Activated CD8-positive, alpha-beta memory T cell treated with anti-CD3 and anti-CD28 coated beads, Interleukin-2, amount 10 ng/mL, durations not matched to agents 7 days and 5 days (primary cell): ENCODE measurements at places on chromosomes 16 and 17. TPM values are rescaled to one million over a fixed set of nuclear protein-coding genes. Genes with fewer than 3 reads are reported as not detected.
A peak's percentile ranks its signal among the peaks of the same experiment; 100 is the strongest.

- no peak overlapping the region for H3K27ac ChIP-seq
- H3K4me3 ChIP-seq: no peak overlapping the region
- no peak for DNase-seq
- H3K4me1 ChIP-seq: peaks cover 45% of the 10 kb centered on the region
- H3K36me3 ChIP-seq: peaks cover 3% of the 10 kb centered on the region
Measured at GRCh38 chr17:30375661-30376060, 3.1 kb upstream of the CPD start.

- peaks cover 36% of the 10 kb centered on the region for H3K27me3 ChIP-seq
- H3K4me3 ChIP-seq: no peak overlapping the region
- H3K4me1 ChIP-seq: no peaks in the 10 kb centered on the region
- no peak overlapping the region for H3K27ac ChIP-seq
- no peaks in the 10 kb centered on the region for H3K36me3 ChIP-seq
Measured at GRCh38 chr17:12667299-12667958, 1.7 kb downstream of the MYOCD start.

DNA sequence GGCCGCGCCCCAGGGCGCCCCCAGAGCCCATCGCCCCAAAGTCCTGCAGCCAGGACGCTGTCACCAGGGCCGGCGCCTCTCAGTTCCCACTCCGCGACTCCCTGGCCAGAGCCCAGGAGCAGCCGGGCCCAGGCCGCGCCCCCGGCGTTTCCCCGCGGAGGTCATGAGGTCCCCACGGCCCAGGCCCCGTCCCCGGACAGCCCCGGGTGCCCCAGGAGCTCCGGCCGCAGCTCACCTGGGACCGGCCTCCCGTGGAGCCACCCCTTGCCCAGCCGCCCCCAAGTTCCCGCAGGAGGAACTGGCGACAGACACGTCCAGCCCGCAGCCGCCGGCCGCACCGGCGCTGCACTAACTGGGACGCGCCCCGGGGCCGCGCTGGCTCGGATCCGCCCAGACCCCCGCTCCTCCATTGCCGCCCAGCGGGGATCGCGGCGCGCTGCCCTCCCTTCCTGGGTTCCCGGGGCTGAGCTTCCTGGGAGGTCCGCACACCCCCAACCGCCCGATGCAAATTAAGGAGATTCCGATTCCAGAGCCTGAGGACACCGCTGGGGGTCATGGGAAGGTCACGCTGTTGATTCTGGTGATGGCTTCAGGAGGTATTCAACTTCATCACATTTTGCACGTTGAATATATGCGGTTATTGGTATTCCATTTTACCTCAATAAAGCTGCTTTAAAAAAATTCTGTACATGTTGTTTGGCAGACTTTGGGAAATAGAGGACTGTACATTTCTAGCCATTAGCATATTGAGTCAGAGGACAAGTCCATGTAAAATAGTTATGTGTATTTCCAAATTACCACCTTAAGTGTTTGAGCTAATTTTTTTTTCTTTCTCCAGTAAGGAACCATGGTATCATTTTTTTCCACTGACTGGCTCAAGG is 9.9 kb downstream of the AHSP start:
- no peak overlapping the region for H3K4me3 ChIP-seq
- H3K36me3 ChIP-seq: peaks cover 3% of the 10 kb centered on the region
- peaks cover 34% of the 10 kb centered on the region for H3K27me3 ChIP-seq
- no peaks in the 10 kb centered on the region for H3K4me1 ChIP-seq

GRCh38 chr16:85527042-85527766 is 85.9 kb upstream of the GSE1 start:
- no peak overlapping the region for H3K27ac ChIP-seq
- H3K4me3 ChIP-seq: no peak overlapping the region
- DNase-seq: no peak
- no peaks in the 10 kb centered on the region for H3K27me3 ChIP-seq
- H3K36me3 ChIP-seq: no peaks in the 10 kb centered on the region

- H3K36me3 ChIP-seq: no peaks in the 10 kb centered on the region
- no peaks in the 10 kb centered on the region for H3K4me1 ChIP-seq
- DNase-seq: no peak
- H3K27ac ChIP-seq: no peak within 1 kb of the TSS
Measured at GRCh38 chr17:45844695-45845375, at the start of gene SPPL2C. SPPL2C (plus strand) TSS chr17:45844881; CDS start chr17:45844907, 26 bp downstream.

DNA sequence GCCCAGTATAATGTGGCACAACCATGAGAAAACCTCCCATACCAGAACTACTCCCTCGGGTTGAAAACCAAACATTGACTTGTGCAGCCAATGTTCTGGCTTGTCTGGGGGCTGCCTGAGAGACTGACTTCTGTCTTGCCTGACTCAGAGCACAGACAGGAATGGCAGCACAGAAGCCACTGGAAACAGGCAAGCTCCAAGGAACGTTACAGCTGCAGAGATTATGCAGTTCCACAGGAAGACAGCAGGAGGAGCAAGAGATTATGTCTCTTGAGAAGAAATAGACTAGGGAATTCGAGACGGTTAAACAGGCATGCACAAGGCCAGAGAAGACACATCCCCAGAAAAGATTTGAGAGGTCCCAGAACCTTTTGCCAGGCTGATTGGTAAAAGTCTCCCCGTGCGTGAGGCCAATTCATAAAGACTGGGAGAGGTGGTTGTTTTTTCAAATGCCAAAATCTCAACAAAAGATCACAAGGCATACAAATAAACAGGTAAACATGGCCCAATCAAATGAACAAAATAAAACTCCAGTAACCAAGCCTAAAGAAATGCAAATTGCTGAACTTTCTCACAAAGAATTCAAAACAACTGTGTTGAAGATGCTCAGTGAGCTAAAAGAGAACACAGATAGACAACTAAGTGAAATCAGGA is 90.6 kb upstream of the CDH5 start:
- H3K27me3 ChIP-seq: peaks cover 34% of the 10 kb centered on the region
- peaks cover 2% of the 10 kb centered on the region for H3K4me1 ChIP-seq
- H3K4me3 ChIP-seq: no peak overlapping the region
- H3K27ac ChIP-seq: no peak overlapping the region
- H3K36me3 ChIP-seq: no peaks in the 10 kb centered on the region
- DNase-seq: peak; percentile 39

CA5A gene
- not detected for total RNA-seq

CDH3 gene
- 0.73 TPM for total RNA-seq

CA4 gene
- not detected for total RNA-seq
